ENCODE measurements at places on chromosomes 3 and 15.

- peak; percentile 57 for DNase-seq
Measured at GRCh38 chr3:170598091-170598502, 12.2 kb upstream of the SLC7A14 start.

- no peak for DNase-seq
Measured at GRCh38 chr3:52117537-52117936, 36.7 kb downstream of the POC1A start.

- no peak for DNase-seq
Measured at GRCh38 chr15:57445872-57446271, 69.6 kb downstream of the CGNL1 start.

- no peak for DNase-seq
Measured at GRCh38 chr3:126765187-126766069, 61.4 kb downstream of the CHCHD6 start.

DNA sequence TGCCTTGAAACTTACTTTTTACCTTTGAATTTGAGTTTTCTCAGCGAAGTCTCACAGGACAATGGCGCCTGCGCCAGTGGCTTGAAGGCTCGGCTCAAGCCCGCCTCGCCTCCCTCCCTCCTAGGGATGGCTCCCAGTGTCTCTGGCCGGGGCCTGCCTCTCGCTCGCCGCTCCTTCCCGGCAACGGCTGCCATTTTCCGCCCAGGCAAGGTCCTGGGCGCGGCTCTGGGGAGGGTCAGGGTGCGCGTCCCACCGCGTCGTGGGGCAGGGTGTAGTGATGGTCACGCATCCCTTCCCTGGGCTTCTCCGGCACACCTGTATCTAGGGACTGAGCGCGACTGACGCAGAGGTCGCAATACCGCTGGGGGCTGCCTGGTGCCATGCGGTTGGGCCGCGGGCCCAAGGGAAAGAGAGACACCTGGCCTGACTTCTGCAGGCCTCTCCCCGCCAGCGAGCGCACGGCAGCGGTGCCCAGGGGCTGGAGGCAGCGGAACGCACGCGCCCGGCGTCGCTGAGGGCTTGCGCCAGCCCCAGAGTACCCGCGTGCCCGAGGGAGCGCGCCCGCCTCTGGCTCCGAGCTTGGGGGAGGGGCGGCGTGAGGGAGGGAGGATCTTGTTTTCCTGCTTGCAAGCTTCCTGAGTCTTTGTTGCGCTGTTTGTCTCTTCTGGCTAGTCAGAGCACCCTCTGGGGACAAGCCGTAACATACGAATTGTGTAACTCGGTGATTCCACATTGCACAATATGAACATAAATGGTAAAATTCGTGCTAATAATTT lies 20.7 kb upstream of the FEM1B start:
- no peak for DNase-seq
